ENCODE measurements at places on chromosomes 1 and 21.

DNA sequence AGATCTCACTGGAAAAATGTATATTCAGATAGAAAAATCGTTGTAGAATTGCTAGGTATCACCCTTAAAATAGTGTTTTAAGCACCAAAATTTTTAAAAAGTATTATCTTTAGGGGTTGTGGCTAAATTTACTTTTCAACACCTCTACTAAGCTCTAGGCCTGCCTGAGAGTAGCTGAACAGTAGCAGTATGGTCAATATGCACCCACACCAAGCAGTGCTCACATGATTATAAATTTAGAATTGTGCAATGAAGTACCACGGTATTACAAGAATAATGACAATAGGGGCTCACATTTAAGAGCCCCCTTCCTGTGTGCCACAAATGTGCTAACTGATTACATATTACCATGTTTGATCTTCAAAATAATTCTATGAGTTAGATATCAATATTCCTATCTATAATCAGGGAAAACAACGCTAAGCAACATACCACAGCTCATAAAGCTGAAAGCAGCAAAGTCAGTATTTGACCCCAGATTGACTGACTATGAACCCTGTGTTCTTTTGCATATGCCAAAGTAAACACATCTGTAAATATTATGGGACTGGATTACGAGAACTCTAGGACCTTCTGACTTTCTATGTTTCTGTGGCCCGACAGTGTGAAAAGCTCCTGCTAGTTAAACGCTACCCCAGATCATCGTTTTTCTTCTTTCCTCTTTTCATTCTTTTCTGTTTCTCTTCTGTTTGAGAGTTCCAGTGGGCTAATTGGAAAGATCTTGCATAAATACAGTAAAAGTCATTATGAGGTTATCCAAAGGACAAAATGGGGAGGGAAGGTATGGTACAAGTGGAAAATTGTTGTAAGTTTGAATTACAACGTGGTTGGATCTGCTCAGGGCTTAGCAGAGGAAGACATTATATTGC is 201.1 kb upstream of the C1orf87 start:
- DNase-seq = no peak

DNA sequence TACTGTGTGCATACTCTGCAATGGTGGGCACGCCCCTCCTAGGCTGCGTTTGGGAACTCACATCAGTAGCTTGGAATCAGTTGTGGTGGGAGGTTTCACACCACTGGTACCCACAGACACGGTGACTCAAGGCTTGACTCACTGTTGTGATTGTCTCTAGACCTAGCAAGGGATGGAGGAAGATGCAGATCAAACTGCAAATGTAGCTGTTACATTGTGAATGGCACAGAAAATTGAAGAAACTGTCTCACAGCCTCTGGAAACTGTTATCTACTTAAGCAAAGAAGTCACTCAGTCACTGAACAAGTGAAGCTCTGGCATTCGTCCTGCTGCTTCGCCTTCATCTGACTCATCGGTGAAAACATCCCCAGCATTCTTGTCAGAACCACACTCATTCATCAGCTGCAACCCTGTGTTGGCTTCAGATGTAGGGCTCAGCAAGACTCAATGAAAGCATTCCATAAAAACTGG is 59.5 kb downstream of the POFUT2 start:
- no peak for DNase-seq

DNA sequence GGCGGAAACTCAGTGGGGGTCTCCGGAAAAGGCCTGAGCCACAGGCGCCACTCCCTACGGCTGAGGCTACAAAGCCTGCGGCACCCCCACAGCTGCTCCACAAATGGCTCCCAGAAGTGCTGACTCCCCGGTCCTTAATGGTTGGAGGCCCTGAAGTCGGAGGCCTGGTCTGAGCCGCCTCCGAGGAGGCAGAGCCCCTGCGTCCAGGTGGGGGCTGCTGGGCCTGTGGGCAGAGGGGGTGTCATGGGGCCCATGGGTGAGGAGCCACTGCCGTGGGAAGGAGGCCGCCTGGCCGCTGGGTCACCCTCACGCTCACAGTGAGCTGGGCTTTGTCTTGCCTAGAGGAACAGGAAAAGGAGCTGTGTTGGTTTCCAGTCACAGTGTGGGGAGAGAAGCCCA is 12.4 kb upstream of the COL18A1 start:
- no peak for DNase-seq

GRCh38 chr1:81437649-81438048 is 363.1 kb upstream of the ADGRL2 start:
- DNase-seq = no peak

GRCh38 chr1:6465461-6466005 is 440 bp downstream of the TNFRSF25 start:
- DNase-seq = no peak

GRCh38 chr1:244218220-244218619 is 167.1 kb downstream of the ZBTB18 start:
- DNase-seq = no peak

GRCh38 chr1:60296794-60297193 is 223.2 kb upstream of the C1orf87 start:
- DNase-seq = no peak

DNA sequence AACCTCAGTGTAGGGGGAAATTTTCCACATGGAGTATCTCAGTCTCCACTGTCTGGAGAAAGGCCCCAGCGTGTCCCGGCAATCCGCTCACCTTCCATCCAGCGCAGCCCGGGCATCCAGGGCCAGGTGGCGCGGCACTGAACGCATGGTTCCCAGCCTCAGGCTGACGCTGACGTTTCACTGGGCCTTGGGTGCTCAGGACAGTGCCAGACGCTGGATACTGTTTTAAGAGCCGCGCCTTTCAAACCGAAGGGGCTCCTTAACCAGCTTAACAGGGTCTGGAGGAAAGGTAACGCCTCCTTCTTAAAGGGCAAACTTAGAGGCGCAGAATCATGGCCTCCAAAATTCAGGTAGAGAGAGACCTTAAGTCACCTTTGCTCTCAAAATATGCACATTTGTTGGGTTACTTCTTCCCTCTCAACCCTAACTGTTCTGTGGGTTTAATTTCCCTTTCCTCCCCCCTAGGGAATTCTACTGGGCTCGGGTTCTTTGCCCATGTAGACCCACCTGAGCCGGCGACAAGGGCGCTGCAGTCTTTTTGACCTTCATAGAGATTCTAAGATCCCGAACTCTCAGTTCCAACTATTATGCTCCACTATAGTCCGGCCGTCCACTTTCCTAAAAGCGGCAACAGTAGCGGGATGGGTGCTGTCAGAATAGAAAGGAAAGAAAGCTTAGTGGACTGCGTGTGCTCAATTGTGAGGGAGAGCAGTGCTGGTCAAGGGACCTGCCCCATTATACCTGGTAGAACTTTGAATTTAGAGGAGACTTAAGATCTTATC is 3.5 kb upstream of the LHX9 start:
- no peak for DNase-seq

DNA sequence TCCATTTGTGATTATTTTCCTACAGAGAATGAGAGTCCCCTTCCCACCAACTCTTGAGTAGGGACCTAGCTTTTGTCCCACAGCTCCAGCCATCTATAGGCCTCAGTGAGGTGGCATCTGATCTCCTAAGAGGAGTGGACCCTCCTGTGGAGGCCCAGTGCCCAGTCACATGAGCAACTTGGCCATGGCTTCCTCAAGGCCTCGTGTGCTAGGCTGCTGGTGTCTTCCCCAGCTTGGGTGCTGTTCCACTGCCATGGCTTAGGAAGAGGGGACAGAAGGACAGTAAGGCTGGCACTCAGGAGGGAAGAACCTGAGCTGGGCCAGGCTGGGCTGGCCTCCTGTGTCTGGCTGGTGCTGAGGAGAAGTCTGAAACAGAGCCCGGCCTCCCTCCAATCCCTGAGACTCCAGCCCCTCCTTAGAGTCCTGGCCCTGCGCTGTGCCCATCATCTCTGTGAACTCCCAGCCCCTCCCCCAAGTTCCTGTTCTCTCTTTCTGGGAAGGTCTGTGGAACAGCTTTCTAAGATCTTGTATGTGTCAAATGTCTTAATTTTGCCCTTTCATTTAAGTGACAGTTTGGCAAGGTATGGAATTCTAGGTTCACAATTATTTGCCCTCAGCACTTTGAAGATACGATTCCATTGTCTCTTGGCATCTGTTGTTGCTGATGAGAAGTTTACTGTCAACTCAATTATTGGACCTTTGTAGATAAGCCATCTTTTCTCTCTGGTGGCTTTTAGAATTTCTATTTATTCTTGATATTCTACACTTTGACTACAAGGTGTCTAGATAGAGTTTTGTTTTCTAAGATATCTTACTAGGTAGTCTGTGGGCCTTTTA is 7.1 kb upstream of the KCNQ4 start:
- no peak for DNase-seq

GRCh38 chr1:237976331-237976730 is 85.6 kb upstream of the ZP4 start:
- DNase-seq = no peak

DNA sequence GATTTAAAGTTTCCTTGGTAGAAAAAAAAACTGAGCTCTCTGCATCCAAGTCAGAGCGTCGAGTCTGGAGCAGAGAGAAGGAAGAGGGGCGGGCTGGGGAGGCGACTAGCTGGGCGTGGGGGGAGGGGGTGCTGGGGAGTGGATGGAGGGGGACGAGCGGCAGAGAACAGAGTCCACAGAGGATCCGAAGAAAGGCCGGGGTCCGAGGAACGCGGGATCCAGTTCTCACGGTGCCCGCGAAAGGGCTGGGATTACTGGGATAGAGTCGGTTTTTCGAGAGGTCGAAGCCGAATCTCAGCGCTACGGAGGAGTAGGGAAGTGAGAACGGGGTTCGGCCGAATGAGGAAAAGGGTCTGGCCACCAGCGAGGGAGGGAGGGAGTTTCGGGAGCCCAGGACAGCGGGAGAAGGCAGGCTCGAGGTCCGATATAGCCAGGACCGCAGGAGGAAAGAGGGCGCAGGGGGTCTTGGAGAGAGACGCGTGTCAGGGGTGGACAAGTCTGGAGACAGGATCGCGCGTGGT is 665 bp downstream of the DAB1 start:
- no peak for DNase-seq

DNA sequence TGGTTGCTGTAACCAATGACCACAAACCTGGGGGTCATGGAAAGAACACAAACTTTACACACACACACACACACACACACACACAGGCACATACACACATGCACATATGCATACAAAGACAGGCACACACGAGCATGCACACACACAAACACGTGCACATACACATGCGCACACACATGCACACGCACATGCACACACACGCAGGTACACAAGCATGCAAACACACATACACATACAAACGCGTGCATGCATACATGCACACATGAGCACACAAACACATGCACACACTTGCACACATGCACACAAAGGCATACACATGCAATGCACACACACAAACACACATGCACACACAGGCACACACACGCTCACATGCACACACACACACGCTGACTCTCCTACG is 44.0 kb downstream of the UBASH3A start:
- DNase-seq = no peak

DNA sequence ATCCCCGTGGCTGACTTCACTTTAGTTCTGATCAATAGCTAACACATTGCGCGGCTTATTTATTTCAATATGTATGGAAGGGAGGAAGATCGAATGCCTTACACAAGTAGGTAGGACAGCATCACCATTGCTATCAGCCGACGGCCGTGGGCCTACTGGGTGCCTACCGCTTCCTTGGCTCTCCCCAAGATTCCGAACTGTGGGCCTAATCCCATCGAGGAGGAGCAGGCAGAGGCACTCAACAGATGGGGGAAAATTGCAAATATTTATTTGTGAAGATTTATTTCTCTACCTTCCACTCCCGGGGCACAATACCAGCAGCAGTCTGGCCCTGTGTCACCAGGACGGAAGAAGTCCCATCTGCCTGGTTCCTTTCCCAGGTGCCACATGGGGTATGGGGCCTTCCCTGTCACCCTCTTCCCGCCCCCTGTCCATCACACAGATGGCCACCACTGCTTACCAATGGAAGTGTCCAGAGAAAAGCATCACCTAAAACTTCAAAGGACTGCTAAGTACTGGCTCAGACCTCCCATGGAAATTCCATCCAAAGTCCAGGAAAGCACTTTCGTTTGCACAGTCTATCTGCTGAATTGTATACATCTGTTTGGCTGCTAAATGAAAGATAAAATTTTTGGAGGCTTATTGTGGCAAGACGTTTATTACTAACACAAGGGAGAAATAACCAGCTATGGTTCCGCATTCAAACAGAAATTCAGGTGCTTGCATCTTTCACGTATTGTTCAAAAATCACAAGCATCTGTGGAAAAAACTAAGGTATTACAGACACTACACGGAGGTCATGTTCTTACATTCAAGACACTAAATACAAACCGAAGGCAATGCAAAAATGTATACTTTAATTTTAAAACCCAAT is 11.8 kb downstream of the AGT start:
- DNase-seq = no peak

DNA sequence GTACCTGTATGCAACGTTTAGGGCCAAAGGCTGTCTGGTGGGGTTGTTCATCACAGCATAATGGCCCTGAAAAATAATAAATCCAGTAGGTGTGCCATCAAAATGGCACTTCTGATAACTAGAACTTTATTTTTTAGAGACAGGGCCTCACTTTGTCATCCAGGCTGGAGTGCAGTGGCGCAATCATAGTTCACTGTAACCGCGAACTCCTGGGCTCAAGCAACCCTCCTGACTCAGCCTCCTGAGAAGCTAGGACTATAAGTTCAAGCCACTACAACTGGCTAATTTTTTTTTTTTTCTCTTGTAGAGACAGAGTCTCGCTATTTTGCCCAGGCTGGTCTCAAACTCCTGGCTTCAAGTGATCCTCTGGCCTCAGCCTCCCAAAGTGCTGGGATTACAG is 4.7 kb downstream of the SNAPIN start:
- no peak for DNase-seq

DNA sequence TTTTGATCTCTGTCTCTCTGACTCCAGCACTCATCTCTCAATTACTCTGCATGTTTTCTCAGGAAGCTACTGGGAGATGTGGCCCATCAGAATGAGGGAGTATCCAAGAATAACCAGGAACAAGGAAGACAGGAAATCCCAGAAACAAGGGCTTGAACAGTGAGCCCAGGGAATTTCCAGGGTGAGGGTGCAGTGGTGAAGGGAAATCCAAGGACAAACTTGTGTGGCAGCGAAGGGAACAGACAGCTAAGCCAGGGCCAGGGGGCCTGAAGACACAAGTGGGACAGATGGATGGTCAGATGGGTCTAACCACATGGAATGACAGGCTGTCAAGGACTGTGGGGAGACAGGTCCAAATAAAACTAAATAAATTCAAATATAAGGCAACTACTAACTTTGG is 121.8 kb upstream of the ERRFI1 start:
- no peak for DNase-seq

GRCh38 chr1:39360731-39361130 is 130.7 kb upstream of the BMP8A start:
- no peak for DNase-seq

DNA sequence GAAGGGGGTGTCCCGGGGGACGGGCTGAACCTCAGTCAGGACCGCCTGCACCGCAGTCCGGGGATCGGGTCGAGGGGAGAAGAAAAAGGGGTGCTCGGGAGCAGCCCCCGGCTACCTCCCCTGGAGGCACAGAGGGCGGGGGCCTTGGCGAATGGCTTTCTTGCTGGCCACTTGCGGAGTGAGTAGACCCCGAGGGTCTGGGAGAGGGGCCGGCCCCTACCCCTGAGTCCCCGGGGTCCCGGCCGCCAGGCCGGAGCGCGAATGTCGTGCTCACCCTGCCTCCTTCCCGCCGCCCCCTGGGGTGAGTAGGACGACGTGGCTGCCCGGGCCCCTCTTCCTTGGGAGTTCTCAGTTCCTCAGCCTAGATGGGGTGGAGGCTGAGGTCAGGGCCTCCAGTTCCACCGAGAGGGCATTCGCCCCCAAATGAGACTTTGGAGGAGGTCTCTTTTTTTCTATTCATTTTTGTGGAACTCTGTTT is 113.0 kb downstream of the OSBPL9 start:
- DNase-seq = no peak

Data from NCI-H187 (cell line).